T follicular helper cell (primary cell): ENCODE measurements at places on chromosomes 7 and 10.
A peak's percentile ranks its signal among the peaks of the same experiment; 100 is the strongest.

- DNase-seq = no peak
These were observed 18.7 kb downstream of the PKD2L1 start for GRCh38 chr10:100311298-100311697.

GRCh38 chr10:76303682-76304316 is 872.4 kb downstream of the LRMDA start:
- DNase-seq = no peak

GRCh38 chr7:93146472-93147141 is 1.6 kb downstream of the SAMD9L start:
- no peak for DNase-seq

GRCh38 chr7:158421361-158421760 is 166.3 kb downstream of the PTPRN2 start:
- no peak for DNase-seq

GRCh38 chr10:43265799-43266721 is 805 bp downstream of the RASGEF1A start:
- DNase-seq = no peak

- no peak for DNase-seq
These were observed 46.1 kb upstream of the MTPN start for GRCh38 chr7:136023134-136023869.

DNA sequence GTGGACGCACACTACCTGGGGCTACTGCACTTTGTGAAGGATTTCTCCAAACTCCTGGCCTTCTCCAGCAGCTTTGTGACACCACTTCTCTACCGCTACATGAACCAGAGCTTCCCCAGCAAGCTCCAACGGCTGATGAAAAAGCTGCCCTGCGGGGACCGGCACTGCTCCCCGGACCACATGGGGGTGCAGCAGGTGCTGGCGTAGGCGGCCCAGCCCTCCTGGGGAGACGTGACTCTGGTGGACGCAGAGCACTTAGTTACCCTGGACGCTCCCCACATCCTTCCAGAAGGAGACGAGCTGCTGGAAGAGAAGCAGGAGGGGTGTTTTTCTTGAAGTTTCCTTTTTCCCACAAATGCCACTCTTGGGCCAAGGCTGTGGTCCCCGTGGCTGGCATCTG is 14.0 kb downstream of the GPR146 start:
- DNase-seq = no peak

GRCh38 chr7:11171569-11172192 is 198.0 kb downstream of the PHF14 start:
- DNase-seq = no peak

DNA sequence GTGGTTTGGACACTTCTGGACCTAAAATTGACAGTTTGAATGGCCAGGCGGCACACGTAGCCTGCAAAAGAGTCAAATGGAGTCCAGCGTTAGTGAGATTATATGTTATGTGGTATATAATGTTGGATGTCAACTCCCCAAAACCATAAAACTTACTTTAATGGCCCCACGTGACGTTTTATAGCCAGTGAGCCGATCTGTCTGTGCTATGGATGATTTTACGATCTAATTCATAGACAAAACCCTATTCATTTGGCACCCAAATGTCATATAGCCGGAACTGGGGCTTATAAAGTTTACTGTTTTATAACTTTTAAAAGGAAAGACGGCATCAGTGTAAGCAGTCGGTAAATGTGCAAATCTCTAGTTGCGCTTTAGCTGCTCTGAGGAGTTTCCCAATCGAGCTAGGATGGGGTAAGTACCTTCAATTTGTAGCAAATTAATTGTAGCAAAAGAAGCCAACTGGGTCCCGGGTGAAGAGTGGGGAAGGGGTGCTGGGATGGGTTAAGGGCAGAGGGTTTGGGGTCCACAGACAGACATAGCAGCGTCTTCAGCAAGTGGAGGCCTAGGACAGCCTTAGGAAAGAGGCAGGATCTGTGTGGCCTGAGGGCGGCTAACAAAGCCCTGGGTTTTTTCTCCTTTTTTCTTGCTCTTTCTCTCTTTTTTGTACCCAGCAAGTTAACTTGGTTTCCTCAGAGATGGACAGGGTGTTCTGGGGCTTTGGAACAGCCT is 3.2 kb downstream of the HOXA5 start:
- no peak for DNase-seq

GRCh38 chr7:22094413-22095342 is 149.0 kb upstream of the CDCA7L start:
- DNase-seq = no peak

GRCh38 chr7:47421456-47421855 is 160.5 kb downstream of the TNS3 start:
- no peak for DNase-seq

DNA sequence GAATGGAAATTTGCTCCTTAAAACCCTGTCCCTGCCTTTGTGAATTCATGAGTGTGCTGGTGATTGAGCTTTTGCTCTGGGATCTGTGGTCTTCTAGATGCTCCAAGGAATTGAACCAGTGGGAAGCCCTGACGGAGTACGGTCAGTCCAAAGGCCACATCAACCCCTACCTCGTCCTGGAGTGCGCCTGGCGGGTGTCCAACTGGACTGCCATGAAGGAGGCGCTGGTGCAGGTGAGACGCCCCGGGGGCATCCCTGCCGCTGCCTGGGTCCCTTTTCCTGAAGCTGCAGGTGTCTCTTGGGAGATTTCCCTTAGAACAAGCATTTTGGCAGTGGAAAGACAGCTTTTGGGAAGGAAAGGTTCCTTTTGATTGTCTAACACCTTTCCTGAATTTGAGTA is 100.3 kb downstream of the TRRAP start:
- DNase-seq = no peak

DNA sequence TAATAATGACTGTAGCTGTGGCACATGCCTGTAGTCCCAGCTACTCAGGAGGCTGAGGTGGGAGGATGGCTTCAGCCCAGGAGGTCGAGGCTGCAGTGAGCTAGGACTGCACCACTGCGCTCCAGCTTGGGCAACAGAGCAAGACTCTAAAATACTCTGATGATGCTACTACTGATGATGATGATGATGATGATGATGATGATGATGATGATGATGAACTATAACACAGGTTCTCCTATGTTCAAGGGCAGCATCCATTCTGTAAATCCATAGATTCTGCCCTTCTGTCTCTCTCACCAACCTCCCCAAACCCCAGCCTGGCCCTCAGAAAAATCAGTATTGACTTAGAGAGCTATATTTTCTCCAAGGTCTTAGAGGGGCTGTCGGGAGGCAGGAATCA is 22.8 kb upstream of the EN2 start:
- no peak for DNase-seq

DNA sequence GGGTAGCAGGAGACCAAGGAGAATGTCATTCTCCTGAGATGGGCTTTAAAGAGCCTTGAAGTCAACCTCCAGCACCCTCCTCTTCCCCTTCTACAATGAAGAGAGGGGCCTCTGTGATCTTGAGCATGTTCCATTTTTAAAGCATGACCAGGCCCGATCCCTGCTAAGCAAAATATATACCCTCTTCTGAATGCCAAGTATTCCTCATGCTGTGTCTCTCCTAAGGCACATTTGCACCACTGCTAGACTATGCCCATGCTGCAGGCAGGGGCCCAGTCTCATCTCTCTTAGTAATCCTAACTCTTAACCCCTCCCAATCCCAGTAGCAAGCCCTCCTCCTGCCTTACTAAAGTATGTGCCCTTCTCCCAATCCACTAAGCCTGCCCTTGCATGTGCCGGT is 18.4 kb downstream of the SORBS1 start:
- no peak for DNase-seq

- no peak for DNase-seq
These were observed 43.2 kb downstream of the MCMBP start for GRCh38 chr10:119829429-119829828.

DNA sequence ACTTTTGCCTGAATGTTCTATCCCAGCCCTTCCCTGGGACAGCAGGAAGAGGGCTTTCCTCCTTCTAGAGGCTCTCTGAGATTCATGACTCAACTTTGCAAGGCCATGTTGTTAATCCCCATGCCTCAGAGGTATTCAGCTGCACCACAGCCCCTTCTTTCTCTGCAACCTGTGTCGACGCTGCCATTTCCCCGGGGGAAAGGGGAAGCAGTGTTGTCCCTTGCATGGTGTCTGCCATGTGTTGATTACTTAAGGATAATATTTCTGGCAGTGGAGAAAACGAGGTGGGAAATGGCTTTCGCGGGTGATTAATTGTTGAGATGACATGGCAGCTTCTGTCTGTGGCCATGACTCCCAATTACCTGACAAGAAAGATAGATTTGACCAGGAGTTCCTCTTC is 133.1 kb downstream of the SORCS3 start:
- no peak for DNase-seq

GRCh38 chr10:74081192-74081803 is 69.3 kb downstream of the AP3M1 start:
- peak; percentile 16 for DNase-seq

- no peak for DNase-seq
These were observed 1.5 kb downstream of the ENTPD7 start for GRCh38 chr10:99660662-99661376.

DNA sequence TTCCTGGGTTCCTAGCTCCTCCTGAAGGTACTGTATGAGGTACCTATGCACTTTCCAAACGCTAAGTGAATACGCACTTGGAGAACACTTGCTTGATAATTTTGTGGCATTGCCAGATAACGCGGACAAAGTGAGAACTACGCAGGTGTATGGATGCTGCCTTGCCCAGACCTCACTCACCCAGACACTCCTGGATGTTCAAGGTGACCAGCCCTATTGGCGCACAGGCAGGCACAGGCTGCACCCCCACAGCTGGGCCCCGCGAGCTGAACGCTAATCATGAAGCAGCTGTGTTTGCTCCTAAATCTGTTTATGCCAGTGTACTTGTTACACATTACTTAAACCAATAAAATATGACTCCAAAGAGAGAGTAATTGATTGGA is 27.3 kb downstream of the DIP2C start:
- no peak for DNase-seq

- DNase-seq = no peak
These were observed 162.6 kb downstream of the ADAM12 start for GRCh38 chr10:126225672-126226008.

DNA sequence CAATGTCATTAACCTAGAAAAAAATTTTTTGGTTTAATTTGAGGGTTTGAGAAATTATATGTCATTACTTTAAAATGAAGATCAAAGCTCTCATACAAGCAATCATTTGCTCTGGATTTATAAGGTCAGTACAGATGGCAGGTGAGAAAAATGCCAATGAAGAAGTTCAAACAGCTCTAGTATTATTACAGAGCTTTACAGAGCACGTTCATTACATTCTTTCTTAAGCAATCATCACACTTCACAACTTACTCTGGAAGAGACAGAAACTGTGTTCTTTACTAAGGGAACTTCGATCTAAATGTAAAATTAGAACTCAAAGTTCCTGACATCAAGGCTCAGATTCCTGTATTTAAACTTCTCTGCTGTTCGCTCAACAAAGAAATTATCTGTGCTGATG is 153.4 kb downstream of the ATE1 start:
- DNase-seq = no peak

- no peak for DNase-seq
These were observed 11.7 kb downstream of the ORC5 start for GRCh38 chr7:104196161-104196560.

DNA sequence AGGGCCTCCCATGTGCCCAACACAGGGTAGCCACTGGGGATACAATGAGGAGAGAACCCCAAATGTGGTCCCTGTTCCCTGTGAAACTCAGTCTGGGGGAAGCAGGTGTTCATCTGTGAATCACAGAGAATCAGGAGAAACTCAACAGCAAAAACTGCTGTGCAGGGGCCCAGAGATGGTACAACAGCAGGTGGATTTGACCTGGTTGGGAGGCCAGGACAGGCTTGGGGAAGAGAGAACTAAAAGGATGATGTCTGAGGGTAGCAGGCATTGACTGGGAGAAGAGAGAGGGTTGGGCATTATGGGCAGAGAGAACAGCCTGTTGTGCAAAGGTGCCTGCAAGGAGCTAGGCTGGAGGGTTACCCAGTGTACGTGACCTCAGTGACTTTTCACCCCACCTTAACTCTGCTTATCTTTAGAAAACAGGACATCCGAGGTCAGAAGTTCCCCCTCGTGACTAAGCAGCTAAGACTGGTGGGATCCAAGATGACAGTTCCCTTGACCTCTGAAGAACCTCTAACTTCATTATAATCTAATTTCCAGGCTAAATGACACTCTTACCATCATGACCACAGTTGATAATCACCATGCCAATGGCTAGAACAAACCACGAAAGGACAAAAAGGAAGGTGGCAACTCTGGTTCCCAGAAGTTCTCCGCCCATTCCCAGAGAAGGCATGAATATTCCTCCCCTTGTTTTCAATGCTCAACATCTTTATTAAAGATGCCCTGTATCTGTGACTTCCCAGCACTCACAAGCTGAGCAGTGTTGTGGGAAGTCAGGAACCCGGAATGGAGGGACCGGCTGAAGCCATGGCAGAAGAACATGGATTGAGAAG is 5.1 kb upstream of the ADAMTS14 start:
- no peak for DNase-seq

DNA sequence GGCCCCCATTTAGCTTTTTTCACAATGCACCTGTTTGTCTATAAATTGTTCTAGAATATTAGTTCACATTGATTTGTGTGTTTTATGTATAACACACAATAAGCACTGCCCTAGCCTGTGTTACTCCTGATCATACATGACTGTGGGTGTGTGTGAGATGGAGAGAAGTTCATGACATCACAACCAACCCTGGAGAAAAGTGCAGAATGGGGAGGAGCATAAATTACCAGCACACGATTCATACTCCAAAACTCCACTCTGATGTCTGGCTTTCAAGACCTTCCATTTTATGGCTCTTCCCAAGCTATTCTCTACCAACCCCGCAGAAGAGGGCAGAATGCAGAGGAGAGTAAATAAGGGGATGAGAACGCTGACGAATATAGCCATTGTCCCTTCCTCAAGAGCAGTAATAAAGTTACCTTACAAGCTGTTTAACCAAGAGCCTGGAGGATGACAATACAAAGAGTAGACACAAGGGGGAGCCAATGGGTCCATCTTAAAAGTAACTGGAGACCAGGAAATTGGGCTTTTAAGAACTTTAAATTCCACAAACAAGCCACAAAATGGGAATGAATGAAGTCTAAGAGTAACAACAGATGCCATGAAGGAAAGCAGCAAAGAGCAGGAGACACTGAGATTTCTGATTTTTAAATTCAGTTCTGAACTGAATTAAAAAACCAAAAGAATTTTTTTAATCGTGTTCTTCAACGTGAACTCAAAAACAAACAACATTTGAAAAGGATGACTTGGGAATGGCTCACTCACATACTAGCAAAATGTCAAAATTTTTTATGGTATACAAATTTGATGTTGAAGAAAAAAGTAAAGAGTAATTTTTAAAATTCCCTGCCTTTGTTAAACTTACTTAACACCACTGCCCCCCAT is 159.6 kb downstream of the PARD3 start:
- DNase-seq = no peak

DNA sequence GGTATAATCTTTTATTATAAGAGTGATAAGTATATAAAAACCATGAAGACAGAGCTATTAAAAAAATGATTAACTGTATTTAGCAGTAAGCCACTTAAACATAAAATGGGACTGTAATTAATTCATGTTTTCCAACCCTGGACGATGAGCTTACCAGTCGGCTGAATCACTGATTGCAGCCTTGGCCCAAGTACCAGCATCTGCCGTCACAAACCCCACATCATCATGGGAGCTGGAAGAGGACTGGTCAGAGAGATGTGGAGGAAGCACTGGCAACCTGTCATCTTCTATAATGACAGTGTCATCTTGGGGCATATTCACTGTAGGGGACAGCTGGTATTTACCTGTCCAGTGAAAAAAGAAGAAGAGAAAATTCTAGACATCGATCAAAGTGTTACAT is 473.6 kb downstream of the PARD3 start:
- no peak for DNase-seq
